Amniotic stem cell (primary cell): ENCODE measurements at places on chromosomes 2 and 18.

GRCh38 chr2:222825031-222825430, 35.8 kb upstream of the ACSL3 start:
- no peak for DNase-seq

DNA sequence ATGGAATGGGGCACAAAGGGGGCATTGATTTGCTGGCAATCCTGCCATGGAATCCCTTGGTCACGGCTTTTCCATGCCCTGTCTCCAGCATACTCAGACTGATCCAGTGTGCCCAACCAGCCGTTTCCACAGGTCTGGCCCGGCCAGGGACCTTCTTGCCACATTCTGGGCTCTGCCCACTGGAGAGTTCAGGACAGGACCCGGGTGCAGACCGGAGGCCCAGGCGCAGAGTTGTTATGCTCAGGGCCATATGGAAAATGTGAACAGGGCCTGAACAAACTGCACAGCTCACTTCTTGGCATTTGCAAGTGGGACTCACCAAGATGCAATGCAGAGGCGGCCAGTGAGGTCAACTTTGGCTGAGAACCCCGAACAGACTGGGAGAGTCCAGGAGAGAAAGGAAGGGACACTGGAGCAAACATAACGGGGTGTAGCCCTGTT, 15.6 kb upstream of the ASAP2 start:
- DNase-seq = peak; percentile 88

DNA sequence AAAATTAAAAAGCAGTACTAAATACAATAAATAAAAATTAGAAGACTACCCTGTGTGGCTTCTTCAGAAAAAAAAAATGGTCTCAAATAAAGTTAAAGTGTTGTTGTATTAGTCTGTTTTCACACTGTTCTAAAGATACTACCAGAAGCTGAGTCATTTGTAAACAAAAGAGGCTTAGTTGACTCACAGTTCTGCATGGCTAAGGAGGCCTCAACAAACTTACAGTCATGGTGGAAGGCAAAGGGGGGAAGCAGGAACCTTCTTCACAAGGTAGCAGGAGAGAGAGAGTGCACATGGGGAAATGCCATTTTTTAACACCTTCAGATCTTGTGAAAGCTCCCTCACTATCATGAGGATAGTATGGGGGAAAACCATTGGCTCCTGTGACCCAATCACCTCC, 612.8 kb downstream of the RNF144A start:
- DNase-seq = no peak

DNA sequence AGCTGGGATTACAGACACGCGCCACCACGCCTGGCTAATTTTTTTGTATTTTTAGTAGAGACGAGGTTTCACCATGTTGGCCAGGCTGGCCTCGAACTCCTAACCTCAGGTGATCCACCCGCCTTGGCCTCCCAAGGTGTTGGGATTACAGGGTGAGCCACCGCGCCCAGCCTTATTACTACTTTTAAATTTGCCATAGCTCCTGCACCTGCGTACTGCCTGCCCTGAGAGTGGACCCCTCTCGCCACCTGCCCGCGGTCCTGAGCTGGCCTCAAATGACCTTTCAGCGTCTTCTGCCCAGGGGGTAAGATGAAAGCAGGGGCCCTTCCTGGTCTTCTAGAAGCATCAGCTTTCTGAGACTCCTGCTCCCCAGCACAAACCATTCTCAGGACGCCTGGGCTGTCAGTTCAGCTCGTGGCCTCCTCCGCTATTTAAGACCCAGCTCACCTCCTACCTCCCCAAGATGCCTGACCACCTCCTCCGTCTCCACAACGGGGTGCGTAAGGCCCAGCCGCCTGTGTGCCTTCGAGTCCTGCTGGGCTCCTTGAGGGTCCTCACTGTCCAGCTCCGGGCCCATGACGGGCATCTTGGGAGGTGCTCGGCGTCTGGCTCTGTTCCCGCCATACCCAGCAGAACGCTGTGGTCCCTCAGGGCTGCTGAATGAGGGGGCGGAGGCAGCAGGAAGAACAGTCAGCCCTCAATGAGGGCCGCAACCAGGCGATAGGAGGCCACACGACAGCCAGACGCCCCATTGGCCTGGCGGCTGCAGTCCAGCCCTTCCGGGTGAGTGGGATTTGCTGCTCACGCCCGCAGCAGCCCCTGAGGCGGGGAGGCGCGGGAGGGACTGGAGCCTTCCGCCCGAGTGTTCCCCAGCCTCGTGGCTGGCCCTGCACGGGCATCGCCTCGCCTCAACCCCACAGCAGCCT, 266.6 kb downstream of the TFCP2L1 start:
- no peak for DNase-seq

DNA sequence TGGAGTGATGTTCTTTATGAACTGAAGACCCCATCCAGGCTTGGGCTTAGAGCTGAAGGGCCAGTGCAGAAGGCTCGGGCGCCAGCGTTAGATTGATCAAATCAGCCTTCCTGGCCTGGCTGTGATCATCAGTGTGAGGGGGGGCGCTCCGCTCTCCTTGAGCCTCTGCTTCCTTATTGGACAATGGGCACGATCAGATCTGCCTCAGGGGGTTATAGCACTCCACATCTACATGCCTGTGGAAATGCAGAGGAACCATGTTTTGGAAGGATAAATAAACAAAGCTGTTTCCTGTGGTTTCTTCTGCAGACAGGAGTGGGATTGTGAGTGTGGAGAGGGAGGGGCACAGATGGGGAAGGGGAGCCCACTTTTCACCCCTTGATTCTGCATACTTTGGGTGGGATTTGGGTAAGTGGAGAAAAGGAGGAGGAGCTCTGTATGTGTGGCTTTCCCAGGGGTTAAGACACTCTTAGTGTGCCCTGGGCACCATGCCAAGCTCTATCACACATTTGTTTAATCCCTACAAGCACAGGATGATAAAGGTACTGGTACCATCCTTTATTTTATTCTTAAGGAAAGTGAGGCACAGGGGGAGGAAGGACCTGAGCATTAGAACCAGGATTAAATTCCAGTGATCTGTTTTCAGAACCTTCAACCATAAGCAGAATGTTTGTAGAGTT, 150.5 kb downstream of the EN1 start:
- DNase-seq = no peak

- no peak for DNase-seq
Observed at GRCh38 chr18:55778788-55779690, 191.0 kb upstream of the TCF4 start.

DNA sequence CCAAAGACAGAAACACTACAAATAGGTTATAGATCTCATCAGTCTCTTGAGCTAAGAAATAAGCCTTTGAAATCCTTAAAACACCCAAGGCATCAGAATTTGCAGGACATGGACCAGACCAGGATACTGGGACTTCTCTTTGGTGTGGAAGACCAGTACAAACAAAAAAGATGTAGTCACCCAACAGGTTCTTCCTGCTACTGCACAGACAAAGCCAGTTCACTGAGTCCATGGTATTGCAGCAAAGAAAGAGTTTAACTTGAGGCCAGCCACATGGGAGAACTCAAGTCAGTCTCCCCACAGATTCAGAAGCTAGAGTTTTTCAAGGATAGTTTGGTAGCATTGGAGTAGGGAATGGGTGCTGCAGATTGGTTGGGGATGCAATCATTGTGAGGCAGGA, 169.6 kb upstream of the NDUFV2 start:
- no peak for DNase-seq

DNA sequence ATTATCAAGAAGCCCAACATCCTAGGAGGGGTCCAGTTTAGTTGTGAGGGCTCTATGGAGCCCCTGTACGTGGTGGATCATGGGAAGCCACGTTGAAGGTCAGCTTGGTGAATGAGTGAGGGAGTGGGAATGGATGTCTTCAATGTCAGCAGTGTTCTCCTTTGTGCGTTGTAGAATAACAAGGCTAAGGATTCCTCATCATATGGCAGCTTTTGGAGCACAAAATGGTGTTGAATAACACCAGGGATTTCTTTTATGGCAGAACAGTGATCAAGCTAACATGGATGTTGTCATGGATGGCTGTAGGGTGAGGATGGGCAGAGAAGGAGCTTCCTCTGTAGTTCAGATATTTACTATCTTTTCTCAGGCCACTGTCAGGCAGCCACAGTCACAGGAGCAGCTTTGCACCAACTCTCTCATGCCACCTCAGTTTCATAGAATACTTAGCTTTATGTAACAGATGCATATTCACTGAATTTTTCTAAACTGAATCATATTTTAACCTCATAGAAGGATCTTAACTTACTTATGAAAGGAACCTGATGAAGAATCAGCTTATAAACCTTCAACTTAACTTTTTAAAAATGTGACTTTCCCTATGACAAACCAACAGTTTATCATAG, 284.5 kb upstream of the EPAS1 start:
- DNase-seq = no peak

DNA sequence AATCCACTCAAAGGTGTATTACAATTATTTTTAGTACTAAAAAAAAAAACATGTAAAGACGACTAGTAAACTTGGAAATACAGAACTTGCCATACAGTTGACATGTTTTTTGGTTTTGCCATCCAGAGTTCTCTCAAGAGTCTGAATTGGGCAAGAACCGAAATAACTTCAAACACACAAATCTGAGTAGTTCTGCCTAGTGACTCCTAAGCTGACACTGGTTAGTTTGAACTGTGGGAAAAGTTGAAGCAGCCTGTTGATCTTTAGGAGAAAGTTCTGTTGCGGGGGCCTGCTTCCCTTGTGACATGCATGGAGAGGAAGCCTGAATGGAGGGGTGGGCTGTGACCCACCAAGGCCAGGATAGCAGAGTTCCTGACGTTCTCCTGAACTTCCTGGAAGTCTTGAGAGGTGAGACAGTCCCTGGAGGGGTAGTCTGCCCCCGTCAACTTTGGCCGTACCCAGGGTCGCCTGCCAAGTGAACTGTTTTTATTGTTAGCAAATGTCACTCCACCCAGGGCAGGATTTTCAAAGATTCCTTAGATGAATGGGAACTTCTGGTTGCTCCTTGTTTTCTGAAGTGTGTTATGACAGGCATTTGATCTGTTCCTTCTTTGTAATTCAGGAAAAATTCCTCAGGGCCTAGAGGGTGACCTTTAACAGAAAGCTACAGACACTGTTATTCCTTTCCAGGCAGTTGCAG, 85.6 kb upstream of the SPTBN1 start:
- no peak for DNase-seq

GRCh38 chr2:8627019-8627691, 54.7 kb upstream of the ID2 start:
- DNase-seq = no peak
